ENCODE measurements at places on chromosomes 11 and 22.

GRCh38 chr11:111923951-111924350 is 5.2 kb downstream of the C11orf52 start:
- no peak for DNase-seq

DNA sequence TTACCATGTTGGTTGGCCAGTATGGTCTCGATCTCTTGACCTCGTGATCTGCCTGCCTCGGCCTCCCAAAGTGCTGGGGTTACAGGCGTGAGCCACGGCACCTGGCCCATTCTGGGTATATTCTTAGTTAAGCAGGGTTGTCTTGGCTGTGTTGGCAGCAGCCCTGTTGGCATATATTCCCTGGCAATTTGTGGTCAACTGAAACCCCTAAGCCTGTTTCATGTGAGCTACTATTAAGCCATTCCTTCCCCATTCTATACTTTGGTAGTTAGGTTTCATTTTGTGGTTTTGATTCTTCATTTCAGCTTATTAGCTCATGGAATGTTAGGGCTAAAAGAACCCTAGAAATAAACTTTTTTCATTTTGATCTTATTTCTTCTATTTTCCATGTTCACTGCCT is 22.2 kb upstream of the IL18BP start:
- DNase-seq = no peak

GRCh38 chr11:8083871-8084281 is 2.9 kb downstream of the TUB start:
- DNase-seq = no peak

DNA sequence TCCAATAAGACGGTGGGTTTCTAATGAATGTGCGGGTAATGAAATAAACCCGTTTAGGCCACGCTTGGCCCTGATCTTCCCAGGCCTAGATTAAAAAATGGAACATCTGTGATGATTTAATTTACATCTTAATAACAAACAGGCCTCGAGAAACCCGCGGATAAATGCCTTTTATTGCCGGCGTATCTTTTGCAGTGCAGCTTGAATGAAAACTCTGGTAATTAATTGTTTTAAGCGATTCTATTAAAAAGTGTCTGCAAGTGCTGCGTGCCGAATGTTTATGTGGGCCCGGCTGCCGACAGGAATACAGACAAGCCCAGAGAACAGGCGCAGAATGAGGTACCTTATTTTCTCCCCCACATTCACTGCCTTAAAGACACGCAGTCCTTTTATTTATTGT is 420.7 kb downstream of the MN1 start:
- DNase-seq = no peak

- no peak for DNase-seq
Measured at GRCh38 chr11:26867286-26867685, 126.6 kb upstream of the FIBIN start.

DNA sequence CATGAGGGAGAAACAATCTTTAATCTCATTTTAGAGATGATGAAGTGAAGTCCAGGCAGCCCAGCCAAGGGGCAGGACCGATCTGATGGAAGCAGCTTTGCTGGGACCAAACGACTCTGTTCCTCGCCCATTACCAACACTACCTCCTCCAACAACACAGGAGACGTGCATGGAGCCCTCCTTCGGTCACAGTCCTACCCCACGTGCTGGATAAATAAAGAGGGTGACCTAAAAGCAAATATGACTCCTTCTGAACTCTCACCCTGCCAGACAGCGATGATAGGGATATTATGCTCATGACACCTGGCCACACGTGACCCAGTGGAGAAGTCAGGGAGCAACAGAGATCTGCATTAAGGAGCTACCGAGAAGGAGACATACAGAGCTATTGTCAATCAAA is 26.0 kb downstream of the SCGB1A1 start:
- DNase-seq = no peak

DNA sequence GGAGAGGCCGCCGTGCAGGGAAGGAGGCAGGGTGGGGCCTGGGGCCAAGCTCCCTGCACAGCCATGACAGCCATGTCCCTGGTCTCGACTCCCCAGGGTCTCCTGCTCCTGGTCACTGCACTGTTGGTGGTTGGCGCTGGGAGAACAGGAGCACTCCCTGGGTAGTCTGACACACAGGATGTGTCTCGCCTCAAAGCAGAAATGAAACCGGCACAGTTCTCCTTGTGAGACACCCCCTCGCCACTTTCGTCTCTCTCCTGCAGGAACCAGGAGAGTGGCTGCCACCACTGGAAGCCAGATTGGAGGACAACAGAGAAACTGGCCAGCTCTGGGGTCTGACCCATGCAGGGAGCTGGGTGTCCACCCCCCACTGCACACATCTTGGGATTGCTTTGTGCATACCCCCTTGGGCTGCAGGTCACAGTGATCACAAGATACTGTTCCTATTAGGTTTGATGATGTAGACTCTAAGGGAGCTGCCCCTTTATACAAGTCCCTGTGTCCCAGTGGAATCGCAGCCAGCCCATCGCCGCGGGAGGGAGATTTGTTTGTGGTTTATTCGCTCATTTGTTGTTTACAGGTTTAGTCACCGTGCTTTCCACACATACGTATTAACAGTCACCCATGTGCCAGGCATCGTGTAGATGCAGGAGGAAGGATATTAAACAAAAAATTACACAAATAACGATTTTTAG is 27.0 kb upstream of the YWHAH start:
- no peak for DNase-seq

DNA sequence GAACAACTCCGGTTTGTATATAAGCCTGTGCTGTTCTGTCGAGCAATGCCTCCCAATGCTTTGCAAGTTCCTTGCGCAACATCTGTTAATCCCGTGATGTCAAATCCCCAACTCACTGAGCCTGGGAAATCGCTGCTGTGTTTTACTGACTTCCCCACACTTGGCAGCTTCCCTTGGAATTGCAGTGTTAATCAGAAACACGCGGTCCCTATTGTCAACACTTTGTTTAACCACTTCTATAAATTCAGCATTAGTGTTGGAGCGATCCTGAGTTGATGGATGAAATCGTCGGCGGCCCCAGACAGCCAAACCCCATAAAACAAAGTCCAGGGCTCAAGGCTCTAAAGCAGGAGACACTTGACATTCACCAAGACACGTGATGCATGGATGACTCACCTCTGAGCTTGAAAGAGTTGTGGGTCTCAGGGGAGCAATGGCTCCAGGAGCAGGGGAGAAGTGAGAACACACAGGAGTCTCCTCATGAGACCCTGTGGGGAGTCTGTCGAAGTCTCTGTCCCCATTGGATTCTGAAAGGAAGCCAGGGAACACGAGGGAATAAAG is 555.3 kb downstream of the MIAT start:
- DNase-seq = no peak

GRCh38 chr22:30755759-30756124 is 61.1 kb downstream of the OSBP2 start:
- DNase-seq = no peak

GRCh38 chr11:19234231-19234817 is 6.4 kb downstream of the E2F8 start:
- no peak for DNase-seq

DNA sequence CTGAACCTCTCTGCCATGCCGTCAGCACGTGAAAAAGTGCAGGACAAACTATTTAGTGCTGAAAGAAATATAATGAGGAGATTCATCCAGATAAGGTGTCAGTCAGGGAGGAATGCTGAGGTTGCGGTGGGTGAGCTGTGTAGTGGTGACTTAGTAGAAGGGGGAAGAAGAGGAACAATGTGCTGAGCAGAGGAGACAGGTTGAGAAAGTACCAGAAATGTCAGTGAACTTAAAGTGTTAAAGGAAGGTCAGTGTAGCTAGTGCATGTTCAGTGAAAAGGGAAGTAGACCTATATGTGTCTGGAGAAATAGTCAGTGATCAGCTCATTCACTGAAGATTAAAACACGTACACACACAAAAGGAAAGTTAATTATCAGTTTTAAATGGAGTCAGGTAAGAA is 237.6 kb upstream of the CCDC179 start:
- DNase-seq = no peak

DNA sequence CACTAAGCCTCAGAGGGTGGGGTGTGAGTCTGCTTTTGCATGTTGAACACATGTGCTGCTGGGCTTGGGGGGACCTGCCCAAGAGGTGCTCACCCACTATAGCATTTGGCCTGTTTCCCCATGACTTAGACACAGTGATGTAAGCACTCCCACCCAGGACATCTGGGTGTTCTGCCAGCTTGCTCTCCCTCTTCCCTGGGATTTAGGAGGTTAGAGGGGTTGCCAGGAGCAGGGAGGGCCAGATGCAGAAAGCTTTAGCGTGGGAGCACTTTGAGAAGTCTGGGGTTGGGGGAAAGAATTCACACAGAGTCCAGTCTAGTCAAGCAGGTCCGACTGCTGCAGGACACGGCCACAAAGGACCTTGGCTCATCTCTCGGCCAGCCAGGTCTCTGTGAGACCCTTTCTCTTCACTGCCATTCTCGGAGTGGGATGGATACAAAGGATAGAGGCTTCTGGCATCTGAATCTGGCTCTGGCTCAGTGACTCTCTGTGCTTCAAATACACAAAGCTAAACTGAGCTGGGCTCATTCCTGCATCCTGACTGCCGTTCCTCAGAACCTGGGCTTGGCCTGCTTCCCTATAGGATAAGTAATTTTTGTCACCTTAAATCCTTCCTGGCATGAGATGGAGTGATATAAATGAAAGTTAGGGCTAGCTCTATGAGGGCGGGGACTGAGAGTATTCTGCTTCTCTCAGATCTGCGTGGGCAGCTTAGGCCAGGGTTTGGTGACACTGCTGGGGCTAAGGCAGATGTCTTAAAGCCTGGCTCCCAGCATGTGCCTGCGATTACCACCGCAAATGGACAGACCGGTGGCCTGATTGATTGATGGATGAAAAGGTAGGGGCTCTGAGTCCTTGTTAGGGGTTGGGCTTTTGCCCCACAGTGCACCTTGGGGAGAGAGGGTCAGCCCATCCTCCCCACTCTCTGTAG is 14.5 kb downstream of the USP2 start:
- DNase-seq = no peak

DNA sequence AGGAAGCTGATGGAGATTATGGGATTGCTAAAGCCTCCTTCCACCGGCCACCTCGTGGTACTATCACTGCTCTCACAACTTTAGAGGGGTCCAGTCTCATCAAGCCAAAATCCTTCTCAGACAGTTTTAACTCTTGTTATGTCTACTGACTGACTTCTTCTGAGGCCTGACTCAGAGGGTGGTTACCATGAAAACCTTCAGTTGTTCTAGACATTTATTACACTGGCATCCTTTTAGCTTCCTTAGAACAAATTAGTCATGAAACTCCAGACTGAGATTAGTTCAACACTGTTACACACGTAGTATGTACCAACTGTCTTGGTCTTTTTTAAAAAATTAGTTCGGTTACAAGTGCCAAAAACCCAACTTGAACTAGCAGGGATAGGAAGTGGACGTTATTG is 7.5 kb downstream of the DIXDC1 start:
- DNase-seq = no peak

- DNase-seq = no peak
Measured at GRCh38 chr11:118078911-118079411, 2.1 kb downstream of the TMPRSS4 start.

DNA sequence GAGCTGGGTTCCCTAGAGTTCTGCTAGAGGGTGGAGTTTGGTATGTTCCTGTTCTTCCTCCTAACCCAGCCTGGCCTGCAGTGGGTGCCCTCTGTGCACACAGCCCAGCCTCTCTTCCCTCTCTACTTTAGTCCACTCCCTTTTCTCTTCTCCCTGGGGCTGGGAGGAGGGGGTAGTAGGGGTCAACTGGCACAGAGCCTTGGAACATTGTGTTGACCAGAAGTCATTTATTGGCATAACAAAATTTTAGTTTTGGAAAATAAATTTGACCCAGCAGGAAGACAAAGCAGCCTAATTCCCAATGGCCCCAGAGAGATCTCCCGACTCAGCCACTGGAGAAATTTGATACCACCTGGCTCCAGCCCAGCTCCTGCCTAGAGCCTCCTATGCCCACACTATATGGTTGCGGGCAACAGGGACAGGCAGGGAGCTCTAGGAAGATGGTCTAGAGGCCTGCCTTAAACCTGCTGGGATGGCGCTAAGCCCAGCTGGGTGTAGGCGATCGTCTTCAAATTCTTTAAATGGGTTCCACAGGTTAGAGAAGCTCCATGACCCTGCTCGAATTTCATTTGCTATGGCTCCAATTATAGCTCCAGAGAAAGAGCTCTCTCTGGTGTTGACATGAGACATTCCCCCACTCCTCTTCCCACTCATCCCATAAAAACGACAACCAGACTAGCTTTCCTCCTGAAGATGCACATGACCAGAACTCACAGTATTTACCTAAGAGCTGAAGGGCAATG is 9.9 kb downstream of the PCSK7 start:
- DNase-seq = no peak

- no peak for DNase-seq
Measured at GRCh38 chr11:64659417-64660144, 63.4 kb downstream of the NRXN2 start.

DNA sequence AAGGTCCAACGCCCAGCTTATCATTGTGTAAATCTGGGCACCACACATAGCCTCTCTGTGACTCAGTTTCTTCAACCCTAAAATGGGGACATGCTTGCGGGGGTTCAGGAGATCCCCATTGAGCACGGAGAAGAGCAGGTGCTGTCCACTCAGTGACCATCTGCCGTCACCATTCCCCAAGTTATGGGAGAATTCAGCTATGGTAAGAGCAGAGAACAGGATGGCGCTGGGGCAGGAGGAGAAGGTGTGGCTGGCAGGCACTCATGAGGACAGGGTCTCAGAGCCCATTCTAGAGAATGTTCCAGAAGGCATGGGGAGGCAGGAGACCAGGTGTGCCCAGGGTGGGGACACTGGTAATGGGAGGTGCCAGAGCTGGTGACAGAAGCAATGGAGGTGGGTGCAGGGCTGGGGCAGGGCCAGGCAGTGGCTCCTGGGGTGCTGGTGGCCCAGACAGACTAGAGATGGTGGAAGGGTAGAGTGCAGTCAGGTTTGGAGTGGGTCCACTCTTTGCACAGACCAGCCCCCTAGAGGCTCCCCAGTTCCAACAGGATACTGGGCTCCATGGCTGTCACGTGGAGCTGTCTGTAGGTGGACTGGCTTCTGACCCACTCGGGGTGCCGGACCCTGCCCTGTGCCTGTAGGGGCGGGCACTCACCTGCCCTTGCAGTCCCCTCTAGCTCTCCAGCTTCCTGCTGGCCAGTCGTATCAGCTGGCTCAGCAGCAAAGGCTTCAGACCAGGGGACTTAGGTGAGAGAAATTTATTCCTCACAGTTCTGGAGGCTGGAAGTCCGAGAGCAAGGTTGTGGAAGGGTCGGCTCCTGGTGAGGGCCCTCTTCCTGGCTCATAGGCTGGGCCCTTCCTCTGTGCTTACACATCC is 84.7 kb downstream of the CDKN1C start:
- no peak for DNase-seq

GRCh38 chr11:117378976-117379865 is 51.6 kb downstream of the CEP164 start:
- DNase-seq = no peak

- DNase-seq = no peak
Measured at GRCh38 chr11:27754035-27755017, 54.1 kb upstream of the BDNF start.

- DNase-seq = no peak
Measured at GRCh38 chr22:30297991-30298701, 8.8 kb upstream of the CASTOR1 start.

DNA sequence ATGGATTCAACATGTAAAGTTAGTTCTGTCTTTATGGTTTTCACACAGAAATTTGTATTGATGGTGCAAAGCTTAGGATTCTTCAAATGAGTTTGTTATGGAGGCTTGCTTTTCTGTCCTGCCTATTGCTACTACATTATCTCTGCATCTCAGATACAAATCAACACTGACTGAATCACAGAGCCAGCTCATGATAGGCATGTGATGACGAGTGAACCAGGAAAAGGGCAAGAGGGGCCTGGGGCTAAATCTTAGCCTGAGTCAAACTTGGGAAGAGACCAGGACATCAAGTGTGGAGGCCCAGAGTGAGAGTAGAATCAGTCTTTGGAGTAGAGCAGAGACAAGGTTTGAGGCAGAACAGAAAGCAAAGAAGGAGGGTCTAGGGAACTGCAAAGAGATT is 107.1 kb upstream of the CD44 start:
- DNase-seq = no peak
